ENCODE measurements at places on chromosomes 1 and 21. TPM values are rescaled to one million over a fixed set of nuclear protein-coding genes. Genes with fewer than 3 reads are reported as not detected.

Gene SMCP
- total RNA-seq, result not detected

Gene OR2T11
- total RNA-seq, result not detected

GRCh38 chr1:150552128-150552910 is 3.1 kb downstream of the ADAMTSL4 start:
- peaks cover 49% of the 10 kb centered on the region for H3K4me1 ChIP-seq
- peak; percentile 92 for DNase-seq
- H3K36me3 ChIP-seq, result peaks cover 39% of the 10 kb centered on the region
- H3K4me3 ChIP-seq, result no peak overlapping the region
- peaks cover 2% of the 10 kb centered on the region for H3K27me3 ChIP-seq
- peak overlapping the region; percentile 87 for H3K27ac ChIP-seq

Gene FBLIM1
- total RNA-seq, result 17.3 TPM

Gene ADAM30
- total RNA-seq, result not detected

Gene FGR
- 1.4 TPM for total RNA-seq

- no peaks in the 10 kb centered on the region for H3K36me3 ChIP-seq
- no peak overlapping the region for H3K27ac ChIP-seq
- no peaks in the 10 kb centered on the region for H3K4me1 ChIP-seq
- no peak overlapping the region for H3K4me3 ChIP-seq
- DNase-seq, result peak; percentile 5
- no peaks in the 10 kb centered on the region for H3K27me3 ChIP-seq
Measured at GRCh38 chr1:107727866-107728265, 237.1 kb downstream of the VAV3 start.

GRCh38 chr1:44460107-44460882 is 55.2 kb downstream of the RNF220 start:
- H3K4me1 ChIP-seq, result no peaks in the 10 kb centered on the region
- H3K4me3 ChIP-seq, result no peak overlapping the region
- no peak overlapping the region for H3K27ac ChIP-seq
- DNase-seq, result peak; percentile 46
- H3K36me3 ChIP-seq, result no peaks in the 10 kb centered on the region
- H3K27me3 ChIP-seq, result peaks cover 11% of the 10 kb centered on the region

DNA sequence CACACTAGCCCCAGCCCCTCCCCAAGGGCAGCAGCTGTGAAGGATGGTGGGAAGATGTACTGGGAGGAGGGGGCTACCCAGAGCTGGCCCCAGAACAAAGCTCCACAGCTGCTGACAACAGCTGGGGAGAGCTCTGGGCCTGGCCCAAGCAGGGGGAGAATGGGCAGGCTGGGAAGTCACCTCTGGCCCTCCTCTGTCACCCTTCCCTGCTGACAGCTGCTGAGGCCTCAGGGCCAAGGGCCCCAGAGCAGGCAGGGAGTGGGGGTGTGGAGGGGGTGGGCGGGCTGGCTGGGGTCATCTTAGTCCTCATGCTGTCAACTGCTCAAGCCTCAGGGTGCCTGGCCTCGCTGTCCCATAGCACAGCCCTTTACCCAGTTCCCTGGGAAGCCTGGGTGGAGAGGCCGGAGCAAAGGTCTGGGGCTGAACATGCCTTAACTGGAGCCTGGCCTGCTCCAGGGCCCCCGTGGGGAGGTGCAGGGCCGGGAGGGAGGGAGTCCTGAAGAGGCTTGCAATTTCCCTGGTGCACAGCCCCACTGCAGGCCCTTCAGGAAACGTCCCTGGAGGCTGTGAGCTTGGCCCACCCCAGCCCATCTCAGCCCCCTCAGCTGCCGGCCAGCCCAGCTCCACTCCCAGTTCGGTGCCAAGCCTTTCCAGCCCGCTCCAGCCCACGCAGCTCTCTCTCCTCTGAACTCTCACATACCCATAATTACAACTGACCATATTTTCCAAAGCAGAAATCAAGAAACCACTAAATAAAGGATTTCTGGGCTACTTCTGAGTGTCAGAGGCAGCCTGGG is 25.7 kb downstream of the HSPG2 start:
- H3K27ac ChIP-seq, result peak overlapping the region; percentile 93
- H3K27me3 ChIP-seq, result no peaks in the 10 kb centered on the region
- peaks cover 20% of the 10 kb centered on the region for H3K36me3 ChIP-seq
- peak; percentile 92 for DNase-seq

Gene AK4
- 7.6 TPM for total RNA-seq

Gene SLC1A7
- total RNA-seq, result not detected

GRCh38 chr1:10429868-10430215 is 391 bp upstream of the CENPS start:
- H3K4me3 ChIP-seq, result peak overlapping the region; percentile 72
- H3K27ac ChIP-seq, result no peak overlapping the region
- peak; percentile 46 for DNase-seq
- H3K4me1 ChIP-seq, result peaks cover 13% of the 10 kb centered on the region
- no peaks in the 10 kb centered on the region for H3K27me3 ChIP-seq

GRCh38 chr1:30012455-30013440 is 710.6 kb downstream of the MATN1 start:
- no peaks in the 10 kb centered on the region for H3K27me3 ChIP-seq
- no peaks in the 10 kb centered on the region for H3K36me3 ChIP-seq
